ENCODE measurements at places on chromosomes 12 and 14.

DNA sequence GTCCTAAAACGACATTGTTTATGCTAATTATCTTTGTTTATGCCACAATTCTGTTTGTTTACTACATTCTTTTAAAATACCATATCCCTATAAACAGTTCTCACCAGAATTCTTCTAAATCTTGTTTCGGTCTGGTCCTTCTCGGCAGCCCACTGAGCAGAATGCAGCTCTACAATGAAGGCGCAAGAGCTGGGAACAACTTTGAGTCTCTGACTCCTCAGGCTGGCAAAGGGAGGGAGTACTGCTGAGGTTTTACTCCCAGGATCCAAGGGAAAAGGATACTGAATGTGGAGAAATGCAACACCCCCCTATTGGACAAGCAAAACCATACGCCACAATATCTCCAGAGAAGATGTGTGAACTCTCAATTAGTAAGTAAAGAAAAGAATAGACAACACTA lies 5.4 kb downstream of the SOX5 start:
- DNase-seq = no peak

- DNase-seq = no peak
Measured at GRCh38 chr12:118344829-118345228, 27.9 kb downstream of the TAOK3 start.

DNA sequence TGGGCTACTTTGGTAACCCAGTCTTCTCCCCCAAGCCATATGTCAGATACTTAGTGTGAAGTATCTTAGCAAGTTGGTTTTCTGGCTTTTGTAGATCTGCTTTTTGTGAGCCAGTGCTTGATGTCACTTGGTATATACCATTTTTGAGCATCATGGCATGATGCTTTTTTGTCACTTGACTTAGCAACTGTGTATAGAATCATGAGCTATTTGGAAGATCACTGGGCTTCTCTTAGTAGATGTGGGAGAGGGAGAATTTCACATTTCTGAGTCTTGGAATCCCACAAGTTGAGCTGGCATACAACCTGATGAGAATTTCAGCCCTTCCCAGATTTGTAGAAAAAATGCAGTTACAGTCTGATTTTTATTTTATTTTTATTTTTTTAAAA lies 24.9 kb downstream of the AEBP2 start:
- DNase-seq = no peak

DNA sequence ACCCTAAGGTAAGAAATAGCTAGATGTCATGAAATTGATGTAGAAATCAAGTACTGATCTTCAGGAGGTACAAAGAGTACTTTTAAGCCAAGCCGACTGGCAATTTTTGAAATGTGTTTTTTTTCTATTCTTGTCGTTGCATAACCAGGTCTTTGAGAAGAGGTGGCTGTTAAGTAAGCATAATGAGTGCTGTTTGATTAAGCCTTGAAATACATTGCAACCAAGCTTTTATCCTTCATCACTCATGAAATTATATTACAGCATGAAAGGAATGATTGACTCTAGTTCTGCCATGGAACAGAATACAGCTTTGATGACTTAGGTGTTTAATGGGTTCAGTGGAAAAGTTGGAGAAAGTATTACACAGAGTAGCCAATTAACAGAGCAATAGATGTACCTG lies 1720.2 kb upstream of the SEL1L start:
- DNase-seq = no peak

GRCh38 chr12:51678086-51678724 lies 87.2 kb downstream of the SCN8A start:
- no peak for DNase-seq

DNA sequence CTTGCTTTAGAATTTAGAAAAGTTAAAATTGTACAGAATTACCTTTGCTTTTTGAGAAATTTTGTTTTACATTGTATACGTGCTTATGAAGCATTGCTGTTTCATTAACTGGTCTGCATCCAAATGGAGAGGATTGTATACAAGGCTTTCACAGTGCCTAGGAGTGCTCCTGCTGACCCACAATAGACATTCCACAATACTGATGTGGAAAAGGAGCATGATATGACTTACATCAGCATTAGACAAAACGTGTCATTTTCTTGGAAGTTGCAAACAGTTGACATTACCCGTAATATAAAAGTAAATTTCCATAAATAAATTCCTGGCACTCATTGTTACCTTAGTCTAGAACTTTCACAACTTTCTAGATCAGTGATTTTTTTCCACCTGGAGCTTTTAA lies 1.9 kb downstream of the PRKD1 start:
- no peak for DNase-seq

GRCh38 chr12:57614178-57614947 lies 3.1 kb downstream of the ARHGEF25 start:
- no peak for DNase-seq

DNA sequence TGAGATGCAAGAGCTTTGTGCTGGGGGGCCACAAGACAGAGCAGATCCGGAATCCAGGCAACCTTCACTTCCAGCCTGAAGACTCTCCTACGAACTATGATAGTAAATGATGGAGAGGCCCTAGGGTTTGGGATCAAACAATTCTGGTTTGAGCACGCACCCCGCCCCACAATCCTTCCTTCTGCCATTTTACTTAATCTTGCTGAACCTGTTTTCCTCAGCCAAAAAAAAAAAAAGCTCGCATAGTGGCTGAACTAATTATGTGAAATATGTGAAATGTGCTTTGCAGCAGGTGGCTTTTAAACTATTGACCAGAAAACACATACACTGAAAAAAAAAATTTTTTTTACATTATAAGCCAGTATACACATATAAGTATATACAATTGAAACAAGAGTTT lies 667 bp upstream of the ITFG2 start:
- DNase-seq = no peak

GRCh38 chr14:102593061-102593824 lies 794 bp downstream of the RCOR1 start:
- DNase-seq = peak; percentile 45

DNA sequence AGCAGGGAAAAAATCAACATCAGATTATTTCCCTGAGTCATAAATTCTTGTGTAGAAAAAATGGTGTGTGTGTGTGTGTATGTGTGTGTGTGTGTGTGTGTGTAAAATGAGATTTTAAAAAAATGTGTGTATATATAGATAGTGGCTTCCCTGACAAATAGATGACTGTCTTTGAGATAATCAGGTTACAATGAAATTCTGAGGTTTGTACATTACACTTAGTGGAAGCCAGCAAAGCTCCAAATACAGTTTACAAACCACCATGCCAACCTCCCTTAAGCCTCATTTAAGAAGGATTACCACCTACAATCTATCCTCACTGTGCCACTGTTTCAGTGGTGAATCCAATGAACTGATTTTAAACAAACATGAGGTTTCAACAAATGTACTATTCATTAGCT lies 93.8 kb downstream of the MED13L start:
- no peak for DNase-seq

DNA sequence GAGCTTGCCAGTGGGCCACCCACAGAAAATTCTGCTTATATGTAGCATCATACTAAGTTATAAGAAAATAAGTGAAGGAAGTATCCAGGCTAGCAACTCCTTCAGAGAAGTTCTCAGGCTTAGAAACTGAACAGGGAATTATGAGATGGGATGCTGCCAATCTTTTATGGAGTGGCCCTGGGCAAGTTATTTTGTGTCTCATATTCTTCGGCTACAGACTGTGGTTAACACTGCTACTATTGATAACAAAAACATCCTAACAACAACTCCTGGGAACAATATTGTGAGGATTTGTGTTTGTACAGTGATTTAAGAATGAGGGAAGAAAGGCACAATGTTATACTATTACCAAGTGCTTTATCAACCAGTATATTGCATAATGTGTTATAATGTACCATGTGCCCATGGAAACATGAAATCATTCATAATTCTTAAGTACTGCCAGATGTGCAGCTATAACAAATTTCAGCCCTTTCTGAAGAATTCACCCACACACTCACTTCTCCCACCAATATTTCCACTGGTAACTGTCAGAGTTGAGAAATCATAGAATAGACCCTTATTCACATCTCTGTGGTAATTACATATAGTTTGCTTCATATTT lies 113.3 kb upstream of the SOX5 start:
- DNase-seq = no peak

GRCh38 chr12:130925666-130926015 lies 28.1 kb upstream of the ADGRD1 start:
- DNase-seq = no peak

- no peak for DNase-seq
Measured at GRCh38 chr12:29957835-29958234, 174.1 kb upstream of the TMTC1 start.

- DNase-seq = no peak
Measured at GRCh38 chr12:76590131-76590530, 30.6 kb upstream of the OSBPL8 start.

DNA sequence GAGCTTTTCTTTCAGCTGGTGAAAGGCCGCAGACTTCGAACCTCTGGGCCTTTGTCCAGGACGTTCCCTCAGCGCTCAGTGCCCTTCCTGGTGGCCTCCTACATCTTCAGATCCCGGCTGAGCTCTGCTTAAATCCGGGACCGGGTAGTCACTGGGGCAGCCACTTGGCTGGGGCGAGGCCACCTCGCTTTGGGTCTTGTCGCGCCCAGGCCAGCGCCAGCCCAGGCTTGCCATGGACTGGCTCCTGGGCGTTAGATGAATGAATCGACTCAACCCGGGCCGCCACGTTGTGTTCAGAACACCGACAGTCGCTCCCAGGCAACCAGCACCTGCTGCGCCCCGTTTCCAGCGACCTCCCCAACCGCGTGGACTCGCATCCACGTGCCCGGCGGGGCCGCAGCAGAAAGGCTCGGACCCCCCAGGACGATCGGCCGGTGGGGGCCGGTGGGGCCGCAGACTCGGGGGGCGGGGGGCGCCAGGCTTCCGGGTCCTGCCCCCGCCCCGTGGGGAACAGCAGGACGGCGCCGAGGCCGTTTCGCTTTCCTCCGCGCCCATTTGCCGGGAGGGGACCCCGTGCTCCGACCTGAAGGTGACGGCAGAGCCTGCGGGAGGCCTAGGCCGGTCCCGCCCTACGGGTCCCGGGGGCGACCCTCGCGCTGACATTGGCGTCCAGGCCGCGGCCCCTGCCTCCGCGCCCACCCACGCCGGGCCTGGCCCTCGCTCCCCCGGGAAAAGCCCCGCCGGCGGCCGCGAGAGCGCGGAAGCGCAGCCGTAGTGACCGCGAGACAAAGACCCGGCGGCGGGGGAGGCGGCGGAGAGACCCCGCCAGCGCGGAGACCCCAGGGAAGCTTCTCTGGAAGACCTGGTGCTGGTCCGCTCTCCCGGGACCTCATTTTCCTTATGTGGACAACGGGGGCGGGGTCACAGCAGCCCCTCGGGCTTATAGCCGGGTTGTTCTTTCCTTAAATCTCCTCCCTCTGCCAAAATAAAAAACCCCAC lies 37.3 kb upstream of the RCOR1 start:
- DNase-seq = peak; percentile 8

GRCh38 chr12:27284751-27285150 lies 40.7 kb downstream of the STK38L start:
- no peak for DNase-seq

DNA sequence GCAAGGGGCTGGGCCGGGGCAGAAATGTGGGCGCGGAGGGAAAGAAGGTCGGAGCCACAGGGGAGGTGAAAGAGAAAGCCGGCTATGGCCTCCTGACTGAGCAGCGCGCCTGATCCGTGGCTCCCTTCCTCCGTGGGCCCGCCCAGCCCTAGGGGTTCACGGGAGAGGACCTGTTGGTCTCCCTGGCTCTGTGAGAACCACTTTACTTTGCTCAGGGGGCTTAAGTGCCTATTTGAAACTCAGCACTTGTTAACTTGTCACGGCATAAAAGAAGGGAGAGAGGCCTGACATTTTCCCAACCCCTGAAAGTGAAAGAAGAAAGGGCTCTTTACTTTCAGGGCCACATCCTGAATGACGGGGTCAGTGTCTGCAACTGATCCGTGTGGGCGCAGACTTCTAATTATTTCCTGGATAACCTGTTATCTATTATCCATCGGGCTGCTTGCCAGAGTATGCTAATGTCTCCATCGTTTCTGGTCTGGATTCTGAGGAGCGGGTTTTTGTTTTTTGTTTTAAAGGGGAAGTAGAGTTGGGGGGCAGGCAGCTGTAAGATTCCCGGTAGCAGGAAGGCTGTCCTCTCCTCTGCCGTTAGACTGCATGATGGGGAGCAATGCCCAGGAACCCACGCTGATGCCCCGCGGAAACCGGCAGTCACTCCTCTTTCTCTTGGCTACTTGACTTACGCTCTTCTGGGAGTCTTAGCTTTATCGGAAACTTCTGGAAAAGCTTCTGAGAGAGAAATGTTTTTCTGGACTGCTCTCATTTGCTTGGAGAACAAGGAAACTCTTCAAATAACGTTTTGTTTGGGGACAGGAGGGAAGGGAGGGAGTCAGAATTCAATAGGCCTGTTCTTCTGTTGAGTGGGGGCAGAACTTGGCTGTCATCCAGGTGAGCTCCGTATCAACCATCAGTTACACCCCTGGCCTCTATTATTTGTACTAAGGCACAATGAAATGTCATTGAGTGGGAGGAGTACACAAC lies 127.7 kb upstream of the MAX start:
- no peak for DNase-seq

- no peak for DNase-seq
Measured at GRCh38 chr14:74580275-74580672, 31.8 kb downstream of the LTBP2 start.

DNA sequence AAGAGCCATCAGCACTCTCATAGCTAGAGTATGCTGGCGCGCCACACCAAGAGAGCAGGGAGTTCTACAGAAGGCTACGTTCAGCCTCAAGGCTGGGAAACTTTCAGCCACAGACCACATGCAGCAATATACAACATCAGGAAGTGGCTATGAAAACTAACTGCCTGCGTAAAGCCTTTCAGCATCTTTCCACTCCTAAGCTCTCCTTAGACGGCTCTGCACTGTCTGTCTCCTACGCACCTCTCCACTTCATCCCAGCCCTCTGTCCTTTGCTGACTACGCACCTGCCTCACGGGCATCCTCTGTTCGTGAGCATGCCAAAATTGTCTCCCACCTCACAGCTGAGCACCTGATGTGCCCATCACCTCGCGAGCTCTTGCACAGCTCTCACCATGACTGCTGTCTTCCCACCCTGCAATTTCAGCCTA lies 9.7 kb downstream of the MPHOSPH9 start:
- DNase-seq = peak; percentile 12

DNA sequence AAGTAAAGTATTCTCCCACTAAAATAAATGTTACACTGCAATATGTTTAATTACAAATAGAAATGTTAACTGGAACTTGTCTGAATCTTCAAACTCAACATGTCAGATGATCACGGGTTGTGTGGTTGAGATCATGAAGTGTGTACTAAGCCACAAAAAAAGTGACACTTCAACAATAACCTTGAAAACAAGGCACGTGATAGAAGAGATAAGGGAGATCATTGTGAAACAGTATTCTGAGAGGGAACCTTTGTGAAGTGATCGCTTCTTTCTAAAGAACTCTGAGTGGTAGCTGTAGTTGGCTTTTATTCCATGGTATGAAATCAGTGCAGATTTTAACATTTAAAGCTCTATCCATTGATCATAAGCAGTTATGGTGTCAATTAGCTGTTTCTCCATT lies 60.0 kb downstream of the LIN52 start:
- DNase-seq = no peak

DNA sequence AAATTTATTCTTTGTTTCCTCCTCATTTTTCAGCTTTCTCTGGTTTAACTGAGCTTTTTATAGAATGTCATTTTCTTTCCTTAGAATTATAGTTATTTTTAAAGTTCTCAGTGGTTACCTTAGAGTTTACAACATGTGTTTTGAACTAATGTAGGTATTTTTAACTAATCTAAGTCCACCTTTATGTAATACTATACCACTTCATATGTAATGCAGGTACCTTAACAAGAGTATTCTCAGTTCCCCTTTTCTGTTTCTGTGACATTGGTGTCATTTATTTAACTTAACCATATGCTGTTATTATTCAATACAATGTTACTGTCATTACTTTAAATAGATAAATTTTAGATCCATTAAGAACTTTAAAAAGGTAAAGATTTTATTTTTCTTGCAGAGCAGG lies 30.3 kb upstream of the KCNC2 start:
- no peak for DNase-seq

GRCh38 chr14:89639687-89640086 lies 222.7 kb upstream of the FOXN3 start:
- no peak for DNase-seq

Measured in activated T-helper 1 cell treated with anti-CD3 and anti-CD28 coated beads, Interleukin-2, amount 50 U/mL, for 16 hours (primary cell).